Stimulated activated naive CD8-positive, alpha-beta T cell treated with anti-CD3 and anti-CD28 coated beads, Interleukin-15, amount 100 ng/mL, for 72 hours (primary cell): ENCODE measurements at places on chromosomes 2 and 18.

- DNase-seq, result no peak
Measured at GRCh38 chr18:49274188-49274714, 186.2 kb downstream of the DYM start.

- no peak for DNase-seq
Measured at GRCh38 chr2:166332106-166332505, 43.6 kb downstream of the SCN9A start.

DNA sequence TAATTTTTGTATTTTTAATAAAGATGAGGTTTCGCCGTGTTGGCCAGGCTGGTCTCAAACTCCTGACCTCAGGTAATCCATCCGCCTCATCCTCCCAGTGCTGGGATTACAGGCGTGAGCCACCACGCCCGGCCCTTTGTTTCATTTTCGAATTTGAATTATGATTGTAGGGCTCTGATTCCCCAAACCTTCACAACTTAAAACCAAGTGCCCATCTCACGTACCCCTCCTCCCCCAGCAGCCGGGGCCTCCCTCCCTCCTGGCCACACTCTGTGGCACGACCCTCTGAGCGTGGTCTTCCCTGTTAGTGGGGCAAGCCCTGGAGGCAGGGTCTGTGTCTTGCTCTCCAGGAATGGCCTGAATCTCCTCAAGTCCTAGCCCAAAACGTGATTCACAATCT is 166.5 kb downstream of the ASB1 start:
- DNase-seq, result no peak

DNA sequence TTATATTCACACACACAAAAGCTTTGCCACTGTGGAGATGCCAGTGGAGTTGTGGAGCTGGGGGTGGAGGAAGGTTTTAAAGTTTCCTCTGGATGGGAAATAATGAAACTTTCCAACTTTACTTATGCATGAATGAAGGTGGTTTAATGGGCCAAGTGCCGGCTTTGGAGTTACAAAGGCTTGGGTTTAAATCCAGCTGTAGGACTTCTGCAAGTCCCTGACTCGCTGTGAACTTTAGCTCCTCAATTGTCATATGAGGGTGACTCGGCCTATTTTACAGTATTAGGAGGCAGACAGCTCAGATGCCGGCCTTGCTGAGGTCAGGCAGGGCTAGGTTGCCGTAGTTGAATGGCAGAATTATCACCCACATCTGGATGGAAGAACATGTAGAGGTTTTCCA is 415.8 kb upstream of the TRIB2 start:
- no peak for DNase-seq

DNA sequence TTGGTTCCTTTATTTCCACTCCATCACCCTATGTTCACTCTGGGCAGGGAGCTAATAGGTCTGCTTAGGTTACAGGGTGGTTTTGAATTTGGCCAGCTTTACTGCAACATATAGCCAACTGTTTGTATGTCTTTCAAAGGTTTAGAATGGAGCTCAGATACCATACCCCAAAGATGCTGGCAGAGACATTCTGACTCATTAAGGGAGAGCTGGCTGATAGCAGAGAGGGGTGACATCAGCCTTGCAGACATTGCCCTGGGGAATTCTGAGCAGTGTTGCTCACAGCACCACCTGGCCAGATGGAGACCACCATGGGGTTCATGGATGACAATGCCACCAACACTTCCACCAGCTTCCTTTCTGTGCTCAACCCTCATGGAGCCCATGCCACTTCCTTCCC is 2.1 kb downstream of the PROKR1 start:
- DNase-seq, result no peak

DNA sequence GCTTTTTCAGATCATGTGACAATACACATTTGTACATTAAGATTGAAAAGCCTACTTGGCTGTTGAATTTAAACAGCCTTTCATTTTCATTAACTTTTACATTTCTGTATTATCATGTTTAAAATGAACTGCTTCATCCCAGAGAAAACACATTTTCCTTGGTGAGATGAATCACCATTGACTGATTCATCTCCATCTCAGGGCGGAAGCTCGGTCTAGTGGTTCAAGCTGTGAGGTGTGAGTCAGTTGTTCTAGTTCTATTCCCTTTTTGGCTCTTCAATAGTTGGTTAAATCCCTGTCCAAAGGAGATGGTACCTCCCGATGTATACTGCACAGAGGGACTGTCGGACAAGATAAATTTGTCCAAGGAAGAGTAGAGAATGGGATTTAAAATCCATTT is 189.7 kb downstream of the ADCYAP1 start:
- DNase-seq, result no peak

- peak; percentile 3 for DNase-seq
Measured at GRCh38 chr2:42567806-42568400, 529 bp upstream of the MTA3 start.

DNA sequence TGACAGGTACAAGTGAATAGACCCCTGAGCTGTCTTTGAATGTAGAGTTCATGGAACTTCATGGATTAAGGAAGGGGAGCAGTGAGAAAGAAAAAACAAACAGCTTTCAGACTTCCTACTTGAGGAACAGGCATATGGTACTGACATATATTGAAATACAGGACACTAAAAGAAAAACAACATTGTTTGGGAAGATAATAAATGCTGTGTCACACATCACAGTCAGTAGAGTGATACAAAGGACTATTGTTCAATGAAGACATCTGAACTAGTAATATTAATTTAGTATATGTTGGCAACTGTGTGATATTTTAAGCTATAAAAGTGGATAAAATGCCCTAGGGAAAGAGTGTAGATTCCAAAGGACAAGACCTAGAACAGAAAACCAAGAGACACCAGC is 3.3 kb downstream of the DSC2 start:
- DNase-seq, result no peak

DNA sequence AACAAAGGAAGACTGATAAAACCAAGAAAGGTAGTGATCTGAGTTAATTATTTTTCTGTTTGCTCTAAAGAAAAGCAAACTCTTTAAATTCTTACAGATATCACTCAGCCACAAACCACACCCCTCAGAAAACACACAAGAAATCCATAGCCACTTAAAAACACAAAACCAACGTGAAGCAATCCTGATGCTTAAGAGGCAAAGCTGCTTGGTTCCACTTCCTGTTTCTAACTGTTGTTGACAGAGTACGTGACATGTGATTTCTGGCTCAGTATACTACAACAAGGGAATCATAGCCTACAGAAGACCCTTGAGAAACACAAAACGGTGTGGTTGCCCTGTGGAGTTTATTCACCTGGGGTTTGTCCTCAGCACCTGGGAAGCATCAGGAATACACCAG is 240.9 kb upstream of the APCDD1 start:
- no peak for DNase-seq
